ENCODE measurements at places on chromosomes 6 and 20. TPM values are rescaled to one million over a fixed set of nuclear protein-coding genes. Genes with fewer than 3 reads are reported as not detected.

GRCh38 chr20:35773154-35773751 is 1.4 kb downstream of the PHF20 start:
- peak; percentile 24 for DNase-seq

DNA sequence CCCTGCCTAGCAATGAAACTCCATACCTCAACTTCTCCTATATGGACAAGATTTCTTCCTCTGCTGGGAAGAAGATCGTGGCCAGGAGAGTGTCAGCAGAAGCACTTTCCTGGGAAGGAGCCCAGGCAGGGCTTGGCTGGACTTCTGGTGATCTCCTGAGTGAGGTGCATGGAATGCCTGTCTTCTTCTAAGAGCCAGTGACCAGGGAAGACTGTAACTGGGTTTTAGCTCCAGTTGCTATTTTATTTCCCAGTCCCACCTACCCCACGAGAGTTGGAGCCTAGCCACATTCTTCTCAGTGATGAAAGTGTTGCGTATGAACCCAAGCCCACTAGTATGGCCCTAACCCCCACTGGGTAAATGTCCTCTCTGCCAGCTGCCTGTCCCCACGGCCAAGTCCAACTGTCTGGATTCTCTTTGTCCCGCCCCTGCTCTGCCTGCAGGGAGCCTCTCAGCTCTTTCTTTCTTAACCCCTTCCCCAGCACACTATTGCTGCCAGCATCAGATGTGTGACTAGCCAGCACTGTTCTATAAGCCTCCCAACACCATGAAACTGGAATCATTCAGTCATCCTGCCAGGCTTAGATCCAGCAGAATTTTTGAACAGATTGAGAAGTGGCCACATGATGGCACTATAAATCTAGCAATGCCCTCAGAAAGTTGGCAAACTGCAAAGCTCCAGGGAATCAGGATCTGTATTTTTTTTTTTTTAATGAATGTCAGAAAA is 69.8 kb upstream of the FAM184A start:
- peak; percentile 68 for DNase-seq

The HBS1L gene
- 39.2 TPM for polyA plus RNA-seq

DNA sequence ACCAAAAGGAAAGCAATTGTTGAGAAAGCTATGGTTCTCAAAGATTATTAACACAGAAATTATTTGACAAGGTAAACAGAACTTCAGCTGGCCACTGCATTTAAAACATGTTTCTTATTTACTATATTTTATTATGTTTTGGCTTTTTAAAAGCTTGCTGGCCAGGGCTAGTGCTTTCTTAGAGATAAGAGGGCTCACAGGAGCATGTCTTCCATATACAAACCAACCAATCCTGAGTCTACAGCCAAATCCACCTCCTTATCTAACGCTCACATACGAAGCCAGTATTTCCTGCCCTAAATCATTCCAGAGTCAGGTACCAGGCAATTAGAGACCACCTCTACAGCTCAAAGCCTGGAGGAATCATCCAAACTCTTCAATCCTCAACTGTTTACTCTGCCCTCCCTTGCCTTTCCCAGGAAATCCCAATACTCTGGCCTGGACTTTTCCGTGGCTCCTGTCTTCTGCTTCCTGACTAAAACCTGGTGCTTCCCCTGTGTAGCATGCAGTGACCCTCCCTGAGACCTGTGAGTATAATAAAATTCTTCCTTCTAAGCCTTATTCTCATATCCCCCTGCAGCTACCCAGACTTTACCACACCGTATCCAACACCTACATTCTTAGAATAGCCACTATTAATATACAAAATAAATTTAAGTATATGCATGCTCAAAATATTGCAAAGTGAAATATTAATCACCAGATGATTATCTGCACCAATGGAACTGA is 33.2 kb downstream of the RANBP9 start:
- no peak for DNase-seq

DNA sequence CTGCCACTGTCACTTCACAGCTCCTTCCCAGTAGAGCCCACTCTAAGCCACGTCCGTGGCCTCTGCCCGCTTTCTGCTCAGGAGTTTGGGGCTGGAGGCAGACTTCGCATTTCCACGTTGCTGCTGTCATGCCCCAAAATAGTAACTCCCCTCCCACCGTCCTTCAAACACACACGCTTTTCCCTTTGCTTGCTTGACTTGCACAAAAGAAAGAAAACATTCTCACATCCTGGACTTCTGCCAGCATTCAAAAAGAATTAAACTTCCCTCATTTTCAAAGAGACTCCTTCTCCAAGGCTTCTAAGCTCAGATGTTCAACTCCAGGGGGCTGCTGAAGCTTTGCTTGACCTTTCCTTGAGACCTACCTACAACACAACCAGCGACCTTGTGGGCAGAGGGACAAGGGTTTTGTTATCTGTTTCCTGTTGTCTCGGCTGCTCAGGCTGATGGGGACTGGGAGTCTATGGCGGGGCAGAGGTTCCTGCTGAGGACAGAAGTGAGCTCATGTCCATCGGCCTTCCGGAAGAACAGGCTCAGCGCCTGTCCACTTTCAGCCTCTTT is 263.8 kb upstream of the FOXQ1 start:
- DNase-seq: no peak

GRCh38 chr6:20620043-20620442 is 85.8 kb downstream of the CDKAL1 start:
- no peak for DNase-seq

GRCh38 chr6:160426136-160426535 is 78.0 kb downstream of the SLC22A3 start:
- no peak for DNase-seq

- DNase-seq: peak; percentile 94
Measured at GRCh38 chr20:44633872-44634600, 17.5 kb downstream of the ADA start.

The RAB5IF gene
- polyA plus RNA-seq: 173 TPM

The CAP2 gene
- 1.9 TPM for polyA plus RNA-seq

GRCh38 chr6:119683031-119683430 is 333.5 kb upstream of the MAN1A1 start:
- no peak for DNase-seq

DNA sequence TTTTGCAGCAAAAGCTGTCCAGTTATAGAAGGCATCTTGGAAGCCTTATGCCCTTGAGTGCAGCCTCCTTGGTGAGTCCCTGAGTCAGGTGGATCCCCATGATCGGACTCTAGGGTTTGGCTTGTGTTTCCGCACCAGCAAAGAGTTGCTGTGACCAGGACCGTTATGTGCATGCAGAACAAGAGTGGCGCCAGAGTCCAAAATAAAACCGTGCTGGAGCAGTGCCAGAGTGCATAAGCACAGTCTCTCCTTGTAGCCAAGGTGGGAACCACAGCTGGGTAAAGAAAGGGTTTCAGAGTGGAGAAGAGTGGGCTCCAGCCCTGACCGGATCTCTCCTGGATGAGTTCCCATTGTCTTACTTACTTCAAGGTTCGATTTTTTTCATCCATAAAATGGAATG is 58.6 kb downstream of the FOXA2 start:
- no peak for DNase-seq

The SIRPB2 gene
- polyA plus RNA-seq: 0.81 TPM

The LGSN gene
- polyA plus RNA-seq: not detected

DNA sequence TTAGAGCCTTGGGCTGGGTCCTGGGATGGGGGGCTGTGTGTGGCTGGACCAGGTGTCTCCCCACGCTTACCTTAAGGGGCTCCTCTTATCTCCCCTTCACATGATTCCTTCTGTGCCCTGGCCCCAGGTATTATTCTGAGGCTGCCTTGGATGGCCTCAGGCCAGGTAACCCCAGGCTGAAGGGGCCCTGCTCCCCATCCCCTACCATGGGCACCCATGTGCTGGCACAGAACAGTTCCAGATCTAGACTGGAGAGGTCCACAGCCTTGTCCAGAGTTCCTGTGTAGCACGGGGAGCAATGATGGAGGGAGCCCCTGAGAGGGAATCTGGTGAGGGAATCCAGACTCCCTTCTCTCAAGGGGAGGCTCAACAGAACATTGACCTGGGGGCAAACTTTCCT is 32.1 kb downstream of the MOCS1 start:
- DNase-seq: no peak

GRCh38 chr20:63232235-63233060 is 3.3 kb upstream of the BIRC7 start:
- no peak for DNase-seq

The CALHM5 gene
- polyA plus RNA-seq: 0.66 TPM

DNA sequence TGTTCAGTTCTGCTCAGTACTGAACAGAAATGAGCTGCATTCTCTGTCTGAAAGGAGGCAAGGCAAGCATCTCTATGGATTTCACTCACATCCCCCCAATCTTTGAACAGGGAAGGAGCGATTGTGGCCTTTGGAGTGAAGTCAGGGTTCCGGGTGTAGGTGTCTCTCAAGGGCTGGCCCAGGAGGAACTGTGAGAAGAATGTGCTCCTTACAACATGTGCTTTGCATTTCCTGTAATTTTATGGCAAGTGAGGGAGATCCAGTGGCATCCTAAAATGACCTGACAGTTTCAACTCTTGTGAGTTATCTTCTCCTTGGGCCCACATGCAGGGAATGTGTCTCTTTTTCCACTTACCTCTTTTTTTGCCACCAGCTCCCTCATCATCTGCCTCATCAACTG is 63.0 kb upstream of the RIN2 start:
- DNase-seq: no peak

The SLC17A3 gene
- polyA plus RNA-seq: 0.04 TPM

GRCh38 chr20:36528176-36528874 is 13.0 kb upstream of the MYL9 start:
- DNase-seq: no peak
